ENCODE measurements at places on chromosomes 2 and 18. TPM values are rescaled to one million over a fixed set of nuclear protein-coding genes. Genes with fewer than 3 reads are reported as not detected.

DNA sequence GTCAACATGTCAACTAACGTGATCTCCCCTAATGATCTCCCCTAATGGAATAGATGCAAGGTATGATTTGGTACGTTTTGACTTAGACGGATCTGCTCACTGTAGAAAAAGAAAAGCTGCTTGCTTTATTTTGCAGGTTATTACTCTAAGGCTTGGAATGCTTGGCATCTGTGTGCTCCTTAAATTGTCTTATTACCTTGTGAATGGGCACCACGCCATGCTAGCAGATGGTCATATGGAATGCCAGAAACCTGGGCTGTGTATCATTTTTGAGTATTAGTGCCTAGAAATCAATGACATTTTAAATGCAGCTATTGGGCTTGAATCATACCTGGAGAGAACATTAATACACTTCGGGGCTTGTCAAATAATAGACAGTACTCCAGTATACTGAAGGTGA lies 16.5 kb upstream of the FIGN start:
- DNase-seq, result no peak

GRCh38 chr2:113217455-113218282 lies 43.9 kb downstream of the PSD4 start:
- no peak for DNase-seq

GRCh38 chr2:55837073-55837472 lies 86.5 kb downstream of the EFEMP1 start:
- DNase-seq, result no peak

GRCh38 chr18:34158881-34159690 lies 65.6 kb downstream of the NOL4 start:
- DNase-seq, result no peak

DNA sequence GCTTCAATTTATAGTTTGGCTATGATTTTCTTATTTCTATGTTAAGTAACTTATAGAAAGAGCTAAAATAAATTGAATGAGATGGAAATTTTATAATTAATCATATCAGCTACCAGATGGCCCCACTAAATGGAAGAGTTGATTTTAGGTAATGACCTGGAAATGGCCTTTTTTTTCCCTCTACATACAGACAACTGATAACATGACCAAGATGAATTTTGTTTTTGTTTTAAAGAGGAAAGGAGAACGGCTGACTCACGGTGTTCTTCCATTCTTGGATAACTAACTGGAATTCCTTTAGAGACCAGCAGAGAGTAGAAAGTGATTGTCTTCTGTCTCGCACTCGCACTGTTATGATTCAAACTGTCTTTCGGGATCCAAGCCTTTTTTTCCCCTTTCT lies 91.0 kb downstream of the TMEM185B start:
- no peak for DNase-seq

DNA sequence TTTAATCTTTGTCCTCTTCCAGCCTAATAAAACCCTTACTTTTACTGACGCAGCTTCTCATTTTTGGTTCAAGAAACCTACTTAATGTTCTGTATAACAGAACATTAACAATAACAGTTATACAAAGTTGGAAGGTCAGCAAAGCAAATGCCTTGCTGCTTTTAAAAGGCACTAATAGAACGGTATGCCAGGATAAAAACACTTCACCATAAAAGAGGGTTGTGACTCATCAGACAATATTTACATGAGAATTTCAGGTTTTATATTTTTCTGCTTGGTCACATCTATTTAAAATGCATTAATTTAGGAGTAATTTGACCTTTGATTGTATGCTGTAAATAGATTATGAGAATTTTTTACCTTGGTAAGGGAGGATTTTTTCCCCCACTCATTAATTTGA lies 3.0 kb downstream of the KLHL41 start:
- DNase-seq, result no peak

DNA sequence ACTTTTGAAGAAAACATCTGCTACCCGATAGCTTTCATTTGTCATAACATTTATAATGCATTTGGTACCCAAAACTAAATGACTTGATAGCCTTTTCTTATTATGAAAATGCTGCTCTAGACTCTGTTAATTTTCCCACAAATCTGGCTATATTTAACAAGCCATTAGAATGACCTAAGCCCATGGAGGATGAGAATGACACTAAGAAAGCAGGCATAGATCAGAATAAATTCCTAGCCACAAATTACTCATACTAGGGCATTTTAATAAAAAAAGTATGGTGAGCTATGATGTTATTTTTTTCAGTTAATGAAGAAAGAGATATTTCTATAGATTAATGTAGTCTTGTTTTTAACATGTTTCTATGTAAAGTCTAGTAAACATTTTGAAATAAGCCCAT lies 1728.3 kb downstream of the SUCLG1 start:
- DNase-seq, result no peak

- no peak for DNase-seq
These were observed 24.6 kb downstream of the TEX44 start for GRCh38 chr2:231617059-231617926.

GRCh38 chr18:42632801-42633200 lies 482.7 kb downstream of the RIT2 start:
- no peak for DNase-seq

- DNase-seq, result peak; percentile 51
These were observed 46.0 kb upstream of the PAX8 start for GRCh38 chr2:113324684-113325160.

DNA sequence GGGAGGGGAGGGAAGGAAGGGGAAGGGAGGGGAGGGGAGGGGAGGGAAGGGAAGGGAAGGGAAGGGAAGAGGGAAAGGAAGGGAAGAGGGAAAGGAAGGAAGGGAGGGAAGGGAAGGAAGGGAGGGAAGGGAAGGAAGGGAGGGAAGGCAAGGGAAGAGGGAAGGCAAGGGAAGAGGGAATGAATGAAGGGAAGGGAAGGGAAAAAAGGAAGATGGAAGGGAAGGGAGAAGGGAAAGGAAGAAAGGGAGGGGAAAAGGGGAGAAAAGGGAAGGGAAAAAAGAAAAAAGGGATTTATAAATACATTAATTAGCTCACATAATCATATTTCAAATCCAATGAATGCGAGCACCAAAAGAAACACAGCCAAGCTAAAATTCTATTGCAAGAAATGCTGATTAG lies 202.9 kb upstream of the LRRTM4 start:
- DNase-seq, result no peak

DNA sequence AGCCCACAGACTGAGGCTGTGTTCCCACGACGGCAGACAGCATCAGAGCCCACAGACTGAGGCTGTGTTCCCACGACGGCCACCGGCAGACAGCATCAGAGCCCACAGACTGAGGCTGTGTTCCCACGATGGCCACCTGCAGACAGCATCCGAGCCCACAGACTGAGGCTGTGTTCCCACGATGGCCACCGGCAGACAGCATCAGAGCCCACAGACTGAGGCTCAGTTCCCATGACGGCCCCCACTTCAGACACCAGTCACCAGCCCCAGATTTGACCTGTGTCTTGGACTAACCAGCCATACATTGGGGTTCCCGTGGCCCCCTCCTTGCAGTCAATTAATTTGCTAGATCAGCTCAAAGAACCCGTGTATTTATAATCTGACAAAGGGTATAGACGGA lies 57.8 kb upstream of the SNTG2 start:
- no peak for DNase-seq

DNA sequence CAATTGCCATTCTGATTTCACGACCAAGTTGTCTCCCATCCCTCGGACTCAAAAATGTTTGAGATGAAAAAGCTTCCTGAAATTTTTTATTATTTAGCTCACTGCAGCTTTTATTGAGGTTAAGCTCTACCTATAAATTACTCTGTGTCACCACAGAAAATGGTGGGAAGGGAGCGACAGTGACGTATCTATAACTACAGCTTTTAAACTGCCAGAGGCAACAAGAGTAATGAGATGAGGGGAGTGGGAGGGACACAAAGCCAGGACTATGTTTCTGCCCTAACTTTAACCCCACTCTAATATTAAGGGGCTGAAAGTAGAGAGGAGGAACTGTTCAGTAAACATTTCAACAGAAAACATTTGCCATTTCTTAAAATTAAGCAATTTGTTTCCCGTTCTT lies 37.4 kb downstream of the SMAD2 start:
- DNase-seq, result no peak

DNA sequence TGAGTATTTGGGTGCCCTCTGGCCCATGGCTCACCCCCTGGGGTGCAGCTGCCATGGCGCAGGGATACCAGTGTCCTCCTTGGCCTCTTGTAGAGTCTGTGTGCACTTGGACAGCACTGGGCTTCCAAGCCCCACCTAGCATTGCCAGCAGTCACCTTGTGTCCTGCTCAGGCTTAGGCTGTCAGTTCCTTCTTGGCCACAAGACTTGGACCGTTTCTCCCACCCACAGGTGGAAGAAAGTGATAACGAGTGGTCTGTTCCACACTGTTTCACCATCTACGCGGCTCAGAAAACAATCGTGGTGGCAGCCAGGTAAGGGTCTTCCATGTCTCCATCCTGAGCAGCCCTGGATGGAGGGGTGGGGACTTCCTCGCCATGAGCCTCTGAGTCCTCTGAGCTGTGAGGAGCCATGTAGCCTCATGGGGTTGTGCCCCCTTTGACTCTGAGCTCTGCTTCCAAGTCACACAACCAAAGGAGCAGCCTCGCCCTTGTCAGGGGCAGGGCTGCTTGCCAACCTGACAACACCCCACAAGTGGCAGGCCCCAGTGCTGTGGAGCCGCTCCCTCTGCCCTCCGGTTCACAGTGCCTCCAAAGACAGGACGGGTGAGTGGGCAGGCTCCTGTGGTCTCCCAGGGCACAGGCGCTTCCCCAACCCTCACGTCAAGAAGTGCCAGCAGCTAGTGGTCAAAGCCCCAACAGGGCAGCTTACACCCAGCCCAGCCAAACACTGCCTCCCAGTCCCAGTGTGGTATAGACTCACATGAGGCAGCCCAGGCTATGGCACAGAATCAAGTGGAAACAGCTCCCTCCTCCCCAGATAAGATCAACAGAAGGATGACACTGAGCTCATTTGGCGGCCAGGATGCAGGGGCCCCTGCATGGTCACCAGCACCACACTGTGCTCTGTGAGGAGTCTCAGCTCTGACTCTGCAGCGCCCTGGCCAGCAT lies 18.4 kb downstream of the STK25 start:
- DNase-seq, result no peak

DNA sequence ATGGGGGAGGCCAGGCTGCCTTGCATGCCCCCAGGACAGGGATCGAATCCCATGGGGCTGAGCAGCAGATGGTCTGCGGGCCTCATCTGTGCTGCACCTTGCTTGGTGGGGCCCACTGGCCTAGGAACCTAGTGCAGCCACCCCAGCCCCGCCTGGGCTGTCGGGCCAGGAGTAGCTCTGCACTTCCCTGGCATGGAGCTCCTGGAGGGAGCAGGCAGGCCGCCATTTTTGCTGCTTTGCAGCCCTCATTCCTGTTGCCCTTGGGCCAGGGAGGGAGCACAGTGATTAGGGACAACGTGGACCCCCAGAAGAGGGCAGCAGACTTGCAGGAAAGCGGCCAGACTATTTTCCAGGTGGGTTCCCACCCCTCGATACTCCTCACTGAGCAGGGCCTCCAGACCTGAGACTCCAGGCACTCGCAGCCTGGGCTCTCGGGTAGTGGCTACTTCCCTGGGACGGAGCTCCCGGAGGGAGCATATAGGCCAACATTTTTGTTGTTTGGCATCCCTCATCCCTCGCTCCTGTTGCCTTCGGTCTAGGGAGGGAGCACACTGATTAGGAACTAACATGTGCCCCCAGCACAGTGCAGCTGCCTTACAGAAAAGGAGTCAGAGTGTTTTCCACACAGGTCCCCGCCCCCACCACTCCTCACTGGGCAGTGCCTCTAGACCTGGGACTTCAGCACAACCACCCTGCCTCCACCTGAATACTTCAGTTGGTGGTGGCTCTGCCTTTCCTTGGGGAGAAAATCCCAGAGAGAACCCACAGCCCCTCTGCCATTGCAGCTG lies 99.5 kb downstream of the MAIP1 start:
- DNase-seq, result no peak

GRCh38 chr2:239730897-239731296 lies 294.2 kb downstream of the NDUFA10 start:
- DNase-seq, result no peak

- no peak for DNase-seq
These were observed 69.8 kb downstream of the MCFD2 start for GRCh38 chr2:46845542-46846486.

DNA sequence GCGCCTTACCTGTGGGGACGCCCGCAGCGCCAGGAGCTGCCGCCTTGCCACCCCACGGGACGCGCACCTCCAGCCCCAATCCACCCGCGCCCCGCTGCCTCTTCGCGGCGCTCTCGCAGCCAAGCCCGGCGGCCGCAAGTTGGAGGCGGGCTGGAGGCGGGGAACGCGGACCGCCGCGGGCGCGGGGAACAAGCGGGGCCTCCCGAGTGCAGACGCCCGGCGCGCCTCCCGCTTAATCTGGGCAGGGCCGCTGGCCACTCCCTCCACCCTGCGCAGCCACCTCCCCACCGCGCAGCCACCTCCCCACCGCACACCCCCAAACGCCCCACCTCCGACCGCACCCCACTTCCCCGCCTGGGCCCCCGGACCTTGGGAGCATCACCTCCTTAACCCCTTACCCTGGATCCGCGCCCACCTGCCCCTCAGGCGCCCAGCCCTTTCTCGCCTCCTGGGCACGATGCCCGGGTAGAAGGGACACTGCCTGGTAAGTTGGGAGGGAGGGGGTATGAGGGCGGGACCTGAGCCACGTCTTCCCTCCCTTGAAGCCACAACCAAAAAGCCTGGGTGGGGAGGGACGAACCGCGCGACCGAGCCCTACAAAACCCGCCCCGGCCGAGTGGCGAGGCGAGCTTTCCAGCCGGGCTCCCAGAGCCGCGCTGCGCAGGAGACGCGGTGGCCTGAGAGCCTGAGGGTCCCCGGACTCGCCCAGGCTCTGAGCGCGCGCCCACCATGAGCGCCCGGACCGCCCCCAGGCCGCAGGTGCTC lies at the start of the genes COL4A3 and COL4A4:
COL4A3 (plus strand) TSS at position 627 of the 765 bp plus-strand sequence; CDS start at position 730, 103 bp downstream.
COL4A4 (minus strand) TSS at position 208 of the 765 bp plus-strand sequence. CDS start 16,722 bp downstream, outside the sequence.
- peak; percentile 21 for DNase-seq

The IHH gene
- 0.12 TPM for total RNA-seq

The MYOM1 gene
- total RNA-seq, result 0.39 TPM

The BOK gene
- total RNA-seq, result not detected

The RBM43 gene
- 5.2 TPM for total RNA-seq

The RAB3GAP1 gene
- 59.7 TPM for total RNA-seq

The ALPG gene
- total RNA-seq, result not detected

Data from activated T-cell treated with anti-CD3 and anti-CD28 coated beads, Interleukin-2, amount 50 U/mL, for 72 hours (primary cell).